ENCODE measurements at places on chromosomes 12 and 14. TPM values are rescaled to one million over a fixed set of nuclear protein-coding genes. Genes with fewer than 3 reads are reported as not detected.

GRCh38 chr14:100840286-100841065 lies 14.6 kb downstream of the MEG3 start:
- no peak for DNase-seq

- DNase-seq: no peak
Measured at GRCh38 chr12:80472911-80473500, 29.0 kb downstream of the PTPRQ start.

GRCh38 chr12:10154145-10154496 lies 17.8 kb downstream of the OLR1 start:
- DNase-seq: no peak

DNA sequence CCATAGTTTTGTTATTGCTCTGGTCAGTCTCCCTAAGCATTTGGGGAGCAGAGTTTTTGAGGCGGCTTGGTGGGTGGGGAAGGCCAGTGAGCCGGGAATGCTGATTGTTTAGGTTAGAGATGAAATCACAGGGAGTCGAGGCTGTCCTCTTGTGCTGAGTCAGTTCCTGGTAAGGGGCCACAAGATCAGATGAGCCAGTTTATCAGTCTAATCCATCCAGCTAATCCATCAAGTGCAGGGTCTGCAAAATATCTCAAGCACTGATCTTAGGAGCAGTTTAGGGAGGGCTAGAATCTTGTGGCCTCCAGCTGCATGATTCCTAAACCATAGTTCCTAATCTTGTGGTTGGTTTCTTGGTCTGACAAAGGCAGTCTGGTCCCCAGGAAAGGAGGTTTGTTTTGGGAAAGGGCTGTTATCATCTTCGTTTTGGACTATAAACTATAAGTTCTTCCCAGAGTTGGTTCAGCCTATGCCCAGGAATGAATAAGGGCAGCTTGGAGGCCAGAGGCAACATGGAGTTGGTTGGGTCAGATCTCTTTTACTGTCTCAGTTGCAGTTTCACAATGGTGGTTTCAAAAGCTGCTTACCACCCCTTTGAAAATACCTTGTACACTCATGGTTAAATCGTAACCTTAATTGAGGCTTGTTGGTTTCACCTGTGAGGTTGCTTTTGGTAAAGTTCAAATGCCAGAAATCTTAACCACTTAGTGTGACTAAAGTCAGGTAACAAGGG lies 33.6 kb upstream of the HIGD1C start:
- no peak for DNase-seq

- peak; percentile 65 for DNase-seq
Measured at GRCh38 chr14:76701981-76702380, 59.3 kb upstream of the VASH1 start.

GRCh38 chr14:24283796-24284460 lies 12.5 kb upstream of the RABGGTA start:
- DNase-seq: no peak

DNA sequence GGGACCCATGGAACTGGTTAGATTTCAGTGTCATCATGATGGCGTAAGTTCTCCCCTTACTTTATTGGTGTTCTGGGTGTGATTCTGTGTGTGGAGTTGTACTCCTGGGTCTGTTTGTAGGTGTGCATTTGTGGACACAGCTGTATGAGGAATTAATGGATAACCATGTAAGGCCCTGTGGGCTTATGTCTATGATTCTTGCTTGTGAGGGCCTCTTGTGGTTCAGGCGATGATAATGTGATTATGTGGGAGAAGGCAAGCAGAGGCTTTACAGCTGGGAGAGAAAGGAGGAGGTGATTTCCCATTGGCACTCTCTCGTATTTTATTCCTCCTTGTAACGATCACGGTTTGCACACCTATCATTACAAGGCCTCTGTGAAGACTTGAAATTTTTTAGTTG lies 96.1 kb downstream of the SCN8A start:
- no peak for DNase-seq

GRCh38 chr14:51248016-51248987 lies 8.3 kb downstream of the TMX1 start:
- no peak for DNase-seq

DNA sequence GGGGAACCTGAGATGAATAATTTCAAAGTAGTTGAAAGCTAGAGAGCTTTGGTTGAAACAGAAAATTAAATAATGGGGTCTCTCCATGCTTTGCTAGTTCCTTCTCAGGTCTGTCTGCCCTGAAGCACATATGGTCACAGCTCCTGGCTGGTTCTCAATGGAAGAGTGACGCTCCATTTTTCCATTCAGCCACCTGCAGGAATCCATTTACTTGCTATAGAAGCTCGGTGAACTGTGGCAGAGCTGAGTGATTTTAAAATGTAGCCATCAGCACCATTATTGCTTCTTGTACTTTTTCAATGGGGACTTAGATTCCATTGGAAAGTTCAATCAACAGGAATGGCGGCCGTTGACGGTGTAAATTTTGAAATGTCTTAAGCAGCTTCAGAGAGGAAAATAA lies 525.2 kb downstream of the GLT1D1 start:
- DNase-seq: no peak

GRCh38 chr12:59500335-59500734 lies 95.5 kb upstream of the SLC16A7 start:
- DNase-seq: no peak

DNA sequence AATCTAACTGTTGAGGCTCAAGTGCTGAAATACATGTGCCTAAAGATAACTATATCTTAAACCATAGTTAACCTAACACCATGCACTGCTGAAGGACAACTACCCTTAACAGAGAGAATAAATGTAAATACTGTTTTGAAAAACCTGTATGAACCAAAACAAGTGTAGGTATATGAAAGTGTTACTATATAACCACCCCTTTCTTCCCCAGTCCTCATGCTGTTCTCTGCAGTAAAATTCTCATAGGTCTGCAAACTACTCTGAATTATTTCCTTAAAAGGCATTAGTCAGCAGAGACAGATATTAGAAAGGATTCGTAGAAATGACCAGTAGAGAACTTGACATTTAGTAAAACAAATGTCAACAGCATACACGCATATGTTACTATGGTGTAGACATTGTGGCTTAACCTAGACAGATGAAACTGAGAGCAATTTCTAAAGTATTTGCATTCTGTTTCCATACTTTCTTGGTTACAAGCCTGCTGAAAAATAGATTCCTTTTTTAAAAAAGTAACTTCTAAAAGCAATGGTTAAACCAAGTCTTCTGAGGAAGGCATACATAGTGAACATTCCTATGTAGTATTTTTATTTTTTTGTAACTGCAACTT lies 13.9 kb downstream of the CSRP2 start:
- no peak for DNase-seq

DNA sequence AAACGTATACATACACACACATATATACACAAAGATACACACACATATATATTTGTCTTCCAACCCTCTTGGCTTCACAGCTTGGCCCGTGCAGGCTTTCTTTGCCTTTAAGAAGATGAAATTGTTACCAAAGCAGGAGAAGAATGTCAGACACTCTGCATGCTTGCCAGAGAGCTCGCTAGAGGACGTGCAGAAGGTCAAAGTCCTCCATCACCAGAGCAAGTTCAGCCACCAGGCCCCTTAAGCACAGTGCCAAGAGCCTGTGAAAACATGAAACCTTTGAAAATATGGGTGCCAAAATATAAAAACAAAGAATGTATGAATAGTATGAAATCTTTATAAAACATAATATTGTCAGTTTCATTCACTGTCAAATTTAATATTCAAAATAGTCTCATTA lies 14.9 kb upstream of the MCRS1 start:
- no peak for DNase-seq

GRCh38 chr12:111311011-111311410 lies 57.9 kb downstream of the PHETA1 start:
- DNase-seq: no peak

GRCh38 chr12:96224219-96224615 lies 30.0 kb downstream of the ELK3 start:
- DNase-seq: no peak

GRCh38 chr14:95490138-95490509 lies 26.3 kb downstream of the SYNE3 start:
- DNase-seq: no peak

GRCh38 chr12:67759829-67760228 lies 111.3 kb downstream of the DYRK2 start:
- DNase-seq: no peak

DNA sequence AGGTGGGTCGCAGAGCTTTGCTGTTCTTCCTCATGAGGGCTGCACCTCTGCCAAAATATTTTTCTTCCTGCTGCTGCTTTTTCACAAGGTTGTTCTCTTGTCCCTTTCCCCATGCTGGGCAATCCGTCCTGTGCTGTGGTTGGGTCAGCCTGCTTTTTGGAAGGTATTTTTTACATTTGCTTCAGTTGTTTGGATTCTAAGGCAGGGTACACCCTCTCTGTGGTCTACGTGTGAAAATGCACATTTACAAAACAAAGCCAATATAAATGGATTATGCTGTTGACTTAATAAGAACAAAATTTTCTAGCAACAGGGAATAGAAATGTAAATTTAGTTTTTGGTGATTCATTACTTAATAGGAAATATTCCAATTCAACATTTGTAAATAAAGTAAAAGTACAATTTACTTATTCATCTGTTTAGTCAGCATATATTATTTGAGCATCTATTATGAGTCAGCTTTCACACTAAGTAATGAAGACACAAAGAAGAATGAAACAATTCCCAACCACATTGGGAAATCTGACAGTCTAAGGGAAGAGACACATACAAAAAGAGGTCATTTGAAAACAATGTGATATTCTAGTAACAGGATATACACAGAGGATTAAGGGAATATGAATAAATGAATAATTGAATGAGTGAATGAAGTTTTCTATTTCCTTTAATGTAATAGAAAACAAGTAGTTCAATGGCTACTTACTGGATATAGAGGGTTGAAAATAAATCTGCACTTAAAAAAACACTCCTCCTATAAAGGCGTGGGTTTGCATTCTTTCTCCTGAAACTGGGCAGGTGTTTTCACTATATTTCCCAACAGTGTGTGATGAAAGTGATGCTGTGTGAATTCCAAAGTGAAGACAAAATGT lies 94.6 kb upstream of the PRICKLE1 start:
- DNase-seq: no peak

DNA sequence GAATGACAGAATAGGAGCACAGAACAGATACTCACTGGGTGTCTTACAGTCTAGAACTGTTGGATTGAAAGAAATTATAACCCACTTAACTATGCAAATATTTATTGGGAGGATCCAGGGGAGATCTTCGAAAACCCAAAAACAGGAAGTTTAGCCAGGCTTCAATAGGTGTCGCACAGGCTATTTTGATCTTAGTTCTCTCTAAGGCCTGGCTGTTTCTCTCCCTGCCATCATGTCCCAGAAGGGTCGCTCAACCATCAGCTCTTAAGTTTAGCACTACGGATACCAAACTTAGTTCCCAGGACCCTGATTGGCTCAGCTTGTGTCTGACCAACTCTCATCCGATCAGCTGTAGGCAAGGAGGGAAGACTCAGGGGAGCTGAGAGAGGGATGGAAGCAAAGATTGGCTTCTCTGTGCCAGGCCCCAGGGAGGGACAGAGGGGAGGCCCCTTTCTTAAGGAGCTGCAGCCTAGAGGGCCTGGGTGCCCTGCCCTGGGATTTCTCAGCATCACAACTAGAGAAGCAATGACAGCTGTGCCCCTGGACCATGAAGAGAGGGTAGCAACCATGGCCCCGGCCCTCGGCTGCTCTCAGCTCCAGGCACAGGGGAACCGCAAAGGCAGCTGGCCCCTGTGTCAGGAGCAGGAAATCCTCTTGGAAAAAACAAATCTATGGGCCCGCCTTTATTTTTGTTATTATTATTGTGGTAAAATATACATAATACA lies 13.5 kb downstream of the PHETA1 start:
- no peak for DNase-seq

GRCh38 chr12:94839347-94839746 lies 164.2 kb downstream of the NDUFA12 start:
- no peak for DNase-seq

- DNase-seq: no peak
Measured at GRCh38 chr14:101071493-101071906, 168.0 kb upstream of the RTL1 start.

- DNase-seq: no peak
Measured at GRCh38 chr14:79064214-79064613, 894.0 kb downstream of the NRXN3 start.

DNA sequence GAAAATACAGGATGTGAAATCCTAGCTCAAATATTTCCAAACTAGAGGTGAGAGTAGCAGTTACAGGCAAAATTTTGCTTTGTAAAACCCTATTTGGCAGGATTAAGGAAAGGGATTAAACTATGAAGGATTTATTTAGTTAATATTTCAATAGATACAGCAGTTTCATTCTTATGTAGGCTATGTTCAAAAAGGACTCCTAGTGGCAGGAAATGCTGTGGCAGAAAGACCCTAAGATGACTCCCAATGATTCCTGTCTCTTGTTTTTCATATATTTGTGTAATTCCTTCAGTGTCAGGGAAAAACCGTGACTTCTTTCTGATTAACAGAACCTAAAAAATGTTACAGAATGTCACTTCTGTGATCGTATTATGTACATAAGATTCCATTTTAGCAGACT lies 299.5 kb upstream of the RPL10L start:
- no peak for DNase-seq

GRCh38 chr14:95725685-95726336 lies 11.9 kb upstream of the TCL1A start:
- DNase-seq: no peak

GRCh38 chr14:36019126-36019525 lies 157.4 kb downstream of the PTCSC3 start:
- no peak for DNase-seq

GRCh38 chr12:30805959-30806358 lies 51.2 kb upstream of the CAPRIN2 start:
- DNase-seq: no peak

- DNase-seq: no peak
Measured at GRCh38 chr12:127075981-127076380, 1191.0 kb upstream of the TMEM132C start.

CLEC4A gene
- 1.5 TPM for total RNA-seq

FLRT2 gene
- total RNA-seq: 4.7 TPM

RASSF9 gene
- total RNA-seq: 7.3 TPM

NGB gene
- total RNA-seq: not detected

TAS2R7 gene
- total RNA-seq: not detected

OR6C4 gene
- not detected for total RNA-seq

PWP1 gene
- total RNA-seq: 11.7 TPM

ZC2HC1C gene
- 10.5 TPM for total RNA-seq

BMP4 gene
- 9.8 TPM for total RNA-seq

RFX4 gene
- not detected for total RNA-seq

WNT1 gene
- total RNA-seq: not detected

NTF3 gene
- total RNA-seq: 0.99 TPM

UBE3B gene
- total RNA-seq: 56.0 TPM

AMIGO2 gene
- total RNA-seq: 2.3 TPM

ACOT4 gene
- total RNA-seq: 0.77 TPM

SLC6A12 gene
- total RNA-seq: 1.2 TPM

NUP37 gene
- 20.6 TPM for total RNA-seq

NUBPL gene
- total RNA-seq: 32.2 TPM
